Thymus (tissue), 14 donors: ENCODE measurements at places on chromosomes 7 and 10.
A peak's percentile ranks its signal among the peaks of the same experiment; 100 is the strongest.

- DNase-seq, result no peak
Observed at GRCh38 chr10:117374506-117375359, 507 bp downstream of the PDZD8 start.

DNA sequence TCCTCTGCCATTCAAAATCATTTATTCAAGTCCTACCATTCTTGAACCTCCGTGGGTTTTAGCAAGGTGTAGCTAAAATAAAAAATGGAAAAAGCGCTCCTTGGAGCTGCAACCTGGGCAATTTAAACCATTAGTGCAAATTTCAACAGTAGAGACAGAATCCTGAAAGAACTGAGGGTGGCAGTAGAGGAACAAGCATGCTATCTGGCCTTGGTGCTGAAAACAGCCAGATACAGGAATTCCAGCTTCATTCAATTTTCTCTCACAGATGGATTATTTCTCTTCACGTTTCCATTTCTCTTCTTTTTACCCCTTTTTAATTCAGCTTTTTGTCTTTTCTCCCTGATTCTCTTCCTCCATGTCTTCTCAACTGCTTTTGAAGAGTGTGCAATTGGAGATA, 77.7 kb downstream of the OTUD1 start:
- no peak for DNase-seq

DNA sequence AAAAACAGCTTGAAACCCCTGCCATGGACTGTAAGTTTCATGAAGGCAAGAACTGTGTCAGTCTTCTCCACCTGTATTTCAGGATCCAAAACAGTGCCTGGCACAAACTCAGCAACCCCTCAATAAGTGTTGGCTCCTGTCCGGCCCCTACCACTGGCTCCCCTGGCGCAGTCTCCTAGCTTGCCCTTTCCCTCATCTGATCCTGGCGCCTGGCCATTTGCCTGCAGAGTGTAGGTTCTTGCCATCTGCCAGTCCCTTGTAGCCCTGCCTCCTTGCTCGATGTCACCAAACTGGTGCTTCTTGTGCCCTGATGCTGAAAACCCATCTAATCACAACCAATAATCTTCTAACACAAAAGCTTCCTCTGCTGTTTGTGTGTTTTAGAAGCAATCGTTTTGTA, 60.4 kb downstream of the LGI1 start:
- no peak for DNase-seq

DNA sequence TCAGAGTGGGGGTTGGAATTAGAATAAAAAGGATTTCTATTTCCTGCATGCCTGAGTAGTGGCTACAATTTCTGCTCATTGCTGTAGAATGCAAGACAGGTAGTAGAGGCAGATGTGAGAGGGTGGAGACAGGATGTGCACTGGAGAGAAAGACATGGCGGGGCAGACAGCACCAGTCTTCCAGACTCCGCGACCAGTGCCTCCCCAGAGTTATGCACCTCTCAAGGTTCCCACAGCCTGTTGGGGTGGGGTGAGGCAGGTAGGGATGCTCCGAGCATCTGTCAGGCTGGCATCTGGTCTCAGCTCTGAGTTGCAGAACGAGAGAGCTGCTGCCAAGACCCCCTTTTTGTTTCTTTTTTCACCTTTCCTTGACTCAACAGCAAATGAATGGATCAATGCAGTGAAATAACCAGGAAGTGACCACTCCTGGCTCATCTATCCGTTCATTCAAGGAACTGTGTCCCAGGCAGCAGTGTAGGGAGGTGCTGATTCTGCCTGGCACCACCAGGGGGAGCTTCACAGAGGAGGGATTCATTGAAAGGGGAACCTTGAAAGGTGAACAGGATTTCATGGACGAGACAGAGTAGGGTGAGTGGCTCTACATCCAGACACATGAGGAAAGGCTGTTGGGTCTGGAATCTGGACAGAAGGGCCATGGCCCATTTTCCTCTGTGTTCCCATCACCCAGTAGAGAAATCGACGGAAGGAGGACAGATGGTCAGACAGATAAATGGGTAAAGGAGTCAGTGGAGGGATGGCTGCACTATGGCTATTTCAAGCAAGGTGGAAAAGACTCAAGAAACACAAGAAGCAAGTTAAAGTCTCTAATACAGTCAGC, 17.2 kb upstream of the SLC18A3 start:
- peak; percentile 35 for DNase-seq

- DNase-seq, result peak; percentile 56
Observed at GRCh38 chr7:155815332-155816191, 3.3 kb upstream of the SHH start.

GRCh38 chr10:71978988-71979691, 14.9 kb downstream of the CHST3 start:
- no peak for DNase-seq
